ENCODE measurements at places on chromosomes 4 and X.

GRCh38 chr4:185591679-185592141 is 56.4 kb upstream of the PDLIM3 start:
- DNase-seq: no peak

GRCh38 chrX:74370487-74370886 is 50.8 kb upstream of the SLC16A2 start:
- no peak for DNase-seq

GRCh38 chr4:86497980-86498862 is 95.9 kb upstream of the PTPN13 start:
- DNase-seq: no peak

DNA sequence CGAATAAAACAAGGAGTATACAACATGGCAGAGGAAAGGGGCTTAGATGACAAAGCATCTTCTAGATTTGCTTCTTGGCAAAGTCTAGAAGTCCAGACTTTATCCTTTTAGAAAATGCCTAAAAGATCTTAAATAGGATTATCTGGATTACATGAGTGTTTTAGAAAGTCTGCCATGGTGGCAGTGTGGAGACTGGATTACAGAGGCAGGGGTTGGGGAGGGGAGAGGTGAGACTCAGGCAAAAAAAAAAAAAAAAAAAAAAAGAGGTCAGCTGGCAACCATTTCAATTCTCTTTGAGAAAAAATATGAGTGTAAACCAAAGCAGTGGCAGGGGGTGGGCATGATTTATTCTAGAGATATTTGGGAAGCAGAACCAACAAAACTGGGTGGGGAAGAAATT is 17.4 kb downstream of the ZNF827 start:
- DNase-seq: no peak

GRCh38 chr4:175405961-175406360 is 406.1 kb downstream of the GPM6A start:
- DNase-seq: no peak

DNA sequence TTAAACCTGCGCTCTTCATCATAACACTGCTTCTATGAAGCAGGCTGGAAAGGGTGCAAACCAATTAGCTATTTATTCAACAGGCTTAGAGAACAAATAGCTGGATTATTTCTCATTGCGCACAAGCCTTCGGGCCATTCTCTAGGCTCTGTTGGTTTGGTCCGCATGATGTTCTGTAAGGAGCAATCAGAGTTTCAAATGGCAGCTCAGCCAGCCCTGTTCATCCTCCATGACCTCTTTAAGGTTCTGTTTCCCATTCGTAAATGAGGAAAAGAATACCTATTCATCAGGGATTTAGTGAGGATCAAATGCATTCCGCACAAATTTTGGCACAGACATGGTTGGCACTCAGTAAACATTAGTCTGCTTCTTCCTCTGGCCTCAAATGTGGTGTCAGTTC is 15.5 kb upstream of the GPM6A start:
- DNase-seq: no peak

DNA sequence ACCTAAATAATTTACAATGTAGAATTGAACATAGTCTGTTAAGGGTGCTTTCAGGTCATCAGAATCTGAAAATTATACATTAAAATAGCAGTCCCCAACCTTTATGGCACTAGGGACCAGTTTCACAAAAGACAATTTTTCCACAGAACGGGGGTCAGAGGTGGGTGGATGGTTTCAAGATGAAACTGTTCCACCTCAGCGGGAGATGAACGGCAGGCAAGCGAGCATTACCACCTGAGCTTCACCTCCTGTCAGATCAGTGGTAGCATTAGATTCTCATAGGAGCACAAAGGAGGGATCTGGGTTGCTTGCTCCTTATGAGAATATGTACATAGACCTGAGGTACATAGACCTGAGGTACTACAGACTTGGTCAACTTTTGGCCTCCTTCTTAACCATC is 29.0 kb downstream of the LRBA start:
- DNase-seq: no peak

DNA sequence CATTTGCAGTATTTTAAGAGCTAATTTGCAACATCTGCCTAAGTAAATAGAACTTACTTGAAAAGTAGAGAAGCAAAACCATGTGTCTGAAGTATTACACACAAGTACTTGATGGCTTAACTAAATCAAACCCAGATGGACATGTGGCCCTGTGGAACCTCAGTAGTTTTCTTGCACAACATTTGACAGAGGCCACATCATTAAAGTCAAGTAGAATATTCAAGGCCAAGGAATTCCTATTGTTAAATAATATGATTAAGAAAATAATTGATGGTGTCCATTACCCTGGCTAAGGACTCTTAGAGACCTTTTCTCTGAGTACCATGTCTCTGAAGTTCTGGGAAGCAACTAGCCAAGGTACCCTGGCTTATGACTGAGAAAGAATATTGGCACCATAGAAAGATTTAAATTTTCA is 135.4 kb upstream of the OTUD4 start:
- no peak for DNase-seq

GRCh38 chrX:128581615-128582014 is 529.4 kb upstream of the ACTRT1 start:
- DNase-seq: no peak

DNA sequence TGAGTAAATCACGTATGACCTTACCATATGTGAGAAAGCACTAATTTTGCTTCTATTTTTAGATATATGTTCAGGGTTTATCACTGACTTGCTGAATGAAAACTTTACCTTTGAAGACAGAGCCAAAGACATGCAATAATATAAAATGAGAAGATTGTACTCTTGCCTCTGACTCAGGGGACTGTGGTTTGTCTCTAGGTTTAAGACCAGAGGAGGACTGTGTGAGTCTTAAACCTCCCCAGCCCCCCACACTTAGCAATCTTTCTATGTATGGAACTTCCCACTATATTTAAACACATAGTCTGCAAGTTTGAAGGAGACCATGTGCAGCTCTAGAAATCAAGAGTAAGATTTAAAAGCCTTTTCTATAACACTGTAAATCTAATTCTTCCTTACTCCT is 368.7 kb upstream of the FAM241A start:
- no peak for DNase-seq

- DNase-seq: no peak
These were observed 5.1 kb downstream of the ETDA start for GRCh38 chrX:135256923-135257322.

DNA sequence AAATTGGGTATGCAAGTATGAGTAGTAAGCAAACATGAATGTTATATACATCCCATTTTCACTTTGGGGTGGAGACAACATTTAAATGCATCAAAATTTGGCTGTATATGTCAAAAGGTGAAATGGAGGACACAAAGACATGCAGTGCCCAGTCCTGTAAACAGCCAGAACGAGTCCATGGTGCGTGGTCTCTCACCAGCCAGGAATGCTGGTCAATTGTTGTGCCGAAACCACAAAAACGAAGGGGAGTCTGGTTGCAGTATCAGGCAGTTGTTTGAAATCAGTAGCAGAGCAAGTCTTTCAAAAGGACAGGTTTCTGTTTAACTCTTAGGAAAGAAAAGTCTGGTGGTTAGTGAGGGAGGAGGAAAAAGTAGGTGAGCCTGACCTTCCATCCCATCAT is 22.3 kb upstream of the RNF150 start:
- DNase-seq: no peak

GRCh38 chrX:129613596-129613995 is 41.2 kb downstream of the APLN start:
- DNase-seq: no peak

- DNase-seq: no peak
These were observed 12.1 kb upstream of the DRD5 start for GRCh38 chr4:9769321-9769720.

- no peak for DNase-seq
These were observed 3.4 kb downstream of the GLUD2 start for GRCh38 chrX:121050781-121051180.

DNA sequence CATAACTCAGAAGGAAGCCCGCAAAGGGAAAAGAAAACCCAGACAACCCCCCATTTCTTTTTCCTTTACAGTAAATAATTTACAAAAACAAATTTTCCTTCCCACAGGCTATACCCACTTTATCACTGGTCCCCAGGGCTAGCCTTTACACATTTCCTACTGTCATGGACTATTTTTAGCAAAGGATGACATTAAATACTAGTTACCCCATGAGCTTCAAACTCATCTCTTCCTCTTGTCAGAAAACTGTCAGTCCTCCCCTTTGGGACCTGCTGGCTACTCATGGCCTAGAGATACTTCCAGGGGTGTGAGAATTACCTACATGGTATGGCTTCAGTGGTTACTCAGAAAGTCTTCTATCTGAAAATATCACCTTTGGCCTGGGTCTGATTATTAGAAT is 11.9 kb downstream of the TSC22D3 start:
- DNase-seq: no peak

DNA sequence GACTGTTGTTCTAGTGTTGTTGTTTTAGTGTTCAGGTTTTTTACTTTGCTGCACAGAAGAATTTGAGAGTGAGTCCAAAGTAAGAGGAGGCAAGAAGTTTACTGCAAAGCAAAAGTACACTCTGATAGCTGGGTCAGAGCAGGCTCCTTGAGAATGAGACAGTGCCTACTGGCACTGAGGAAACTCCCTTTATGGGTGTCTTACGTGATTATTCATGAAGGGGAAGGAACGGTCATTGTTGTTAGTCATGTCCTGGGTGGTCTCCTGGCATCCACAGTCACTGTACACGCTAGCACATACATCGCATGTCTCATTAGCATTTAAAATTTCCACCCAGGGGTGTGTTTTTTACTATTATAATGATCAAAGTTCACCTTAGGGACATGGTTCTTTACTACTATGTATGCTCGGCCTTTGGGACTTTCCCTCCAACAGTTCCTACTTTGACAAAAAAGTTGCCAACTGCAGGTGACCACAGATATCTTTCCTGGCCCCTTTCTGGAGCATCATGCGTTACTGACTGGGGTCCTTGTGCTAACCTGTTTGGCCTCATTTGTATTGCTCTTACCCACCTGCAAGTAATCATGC is 688.9 kb upstream of the AMOT start:
- no peak for DNase-seq
